Memory B cell (primary cell): ENCODE measurements at places on chromosomes 1 and 21.

- no peak for DNase-seq
Measured at GRCh38 chr21:15212206-15212605, 147.4 kb upstream of the NRIP1 start.

DNA sequence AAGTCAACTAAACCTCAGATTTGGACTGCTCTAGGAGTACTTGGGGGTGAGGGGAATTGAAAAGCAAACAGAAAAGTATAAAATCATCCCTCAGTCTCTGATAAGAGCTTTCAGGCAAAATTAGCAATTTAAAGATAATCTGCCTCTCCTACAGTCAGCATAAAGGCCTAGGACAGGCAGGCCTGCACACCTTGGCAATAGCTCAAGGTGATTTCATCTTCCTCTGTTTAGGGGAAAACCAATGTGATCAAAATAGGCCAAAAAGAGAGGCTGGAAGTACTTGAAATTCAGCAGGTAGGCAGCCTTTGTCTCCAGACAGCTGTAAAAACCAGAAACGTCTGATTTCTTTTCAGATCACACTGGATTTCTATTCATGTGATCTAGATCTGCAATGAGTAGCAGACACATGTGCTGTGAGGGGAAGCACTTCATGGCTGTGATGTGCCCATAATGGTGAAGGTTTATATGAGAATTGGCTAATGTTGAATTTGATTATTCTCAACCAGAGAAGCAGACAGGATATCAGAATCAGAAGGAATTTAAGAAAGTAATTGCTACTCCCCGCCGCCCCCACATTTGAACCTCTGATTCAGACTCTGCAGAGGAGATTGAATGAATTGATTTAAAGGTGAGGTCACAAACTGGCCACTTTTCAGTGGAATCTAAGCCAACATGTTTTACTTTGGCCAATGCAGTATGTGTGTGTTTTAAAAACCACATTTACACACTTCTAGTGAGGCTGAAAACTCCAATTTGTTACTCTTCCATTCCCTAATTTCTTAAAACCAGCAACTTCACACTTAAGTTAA, 45.8 kb upstream of the DNASE2B start:
- no peak for DNase-seq

- no peak for DNase-seq
Measured at GRCh38 chr1:154623358-154623757, 15.4 kb upstream of the ADAR start.

- no peak for DNase-seq
Measured at GRCh38 chr1:92480200-92480812, 6.4 kb downstream of the GFI1 start.

- DNase-seq: peak; percentile 69
Measured at GRCh38 chr21:34889676-34890469, 159.2 kb downstream of the RUNX1 start.

- DNase-seq: no peak
Measured at GRCh38 chr1:43444836-43445235, 8.9 kb downstream of the HYI start.

GRCh38 chr1:903721-904271, 19.9 kb upstream of the SAMD11 start:
- DNase-seq: no peak

GRCh38 chr1:73593364-73593763, 604.6 kb downstream of the LRRIQ3 start:
- DNase-seq: no peak

DNA sequence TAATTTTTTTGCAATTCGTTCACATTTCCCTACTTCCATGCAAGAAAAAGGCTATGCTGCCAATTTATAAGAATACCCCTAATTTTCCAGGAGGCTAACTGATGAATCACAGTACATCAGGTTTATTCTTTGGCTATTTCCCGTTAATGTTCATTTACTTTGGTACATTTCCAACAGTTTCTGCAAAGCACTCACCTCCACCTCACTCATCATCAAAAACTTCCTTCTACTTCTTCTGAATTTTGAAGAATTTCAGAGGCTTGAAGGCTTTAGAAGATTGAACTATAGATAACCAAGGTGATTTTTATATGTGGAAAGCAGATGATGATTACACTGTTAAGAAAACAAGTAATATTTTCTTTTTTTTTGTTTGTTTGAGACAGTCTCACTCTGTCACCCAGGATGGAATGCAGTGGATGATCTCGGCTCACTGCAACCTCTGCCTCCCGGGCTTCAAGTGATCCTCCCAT, 60.5 kb upstream of the HP1BP3 start:
- no peak for DNase-seq

DNA sequence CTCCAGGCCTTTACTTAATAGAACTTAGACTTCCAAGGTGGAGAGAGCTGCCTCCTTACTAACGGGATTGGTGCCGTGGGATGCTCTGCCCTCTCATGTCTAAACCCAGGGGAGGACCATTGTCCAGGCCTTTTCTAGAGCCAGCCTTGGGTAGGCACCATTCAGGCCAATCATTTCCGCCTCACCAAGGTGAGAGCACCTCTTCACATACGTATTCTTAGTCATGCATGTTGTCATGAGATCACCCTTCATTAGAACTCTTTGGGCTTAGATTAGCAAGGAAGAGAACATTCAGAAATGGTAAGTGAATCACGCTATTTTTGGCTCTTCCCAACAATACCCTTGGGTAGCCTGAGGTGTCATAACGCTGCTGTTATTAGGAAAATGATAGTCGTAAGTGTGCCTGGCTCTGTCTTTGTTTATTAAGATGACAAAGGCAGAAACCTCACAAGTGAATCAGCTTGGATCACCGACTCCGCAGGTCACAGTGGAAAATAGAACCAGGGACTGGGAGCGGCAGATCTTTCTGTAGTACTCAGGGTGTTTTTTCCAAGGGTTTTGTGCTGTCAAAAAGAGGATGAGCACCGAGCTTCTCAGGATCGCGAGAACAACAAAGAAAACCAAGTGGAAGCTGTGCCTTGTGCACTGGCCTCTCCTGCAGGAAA, 55.0 kb downstream of the HUNK start:
- no peak for DNase-seq

DNA sequence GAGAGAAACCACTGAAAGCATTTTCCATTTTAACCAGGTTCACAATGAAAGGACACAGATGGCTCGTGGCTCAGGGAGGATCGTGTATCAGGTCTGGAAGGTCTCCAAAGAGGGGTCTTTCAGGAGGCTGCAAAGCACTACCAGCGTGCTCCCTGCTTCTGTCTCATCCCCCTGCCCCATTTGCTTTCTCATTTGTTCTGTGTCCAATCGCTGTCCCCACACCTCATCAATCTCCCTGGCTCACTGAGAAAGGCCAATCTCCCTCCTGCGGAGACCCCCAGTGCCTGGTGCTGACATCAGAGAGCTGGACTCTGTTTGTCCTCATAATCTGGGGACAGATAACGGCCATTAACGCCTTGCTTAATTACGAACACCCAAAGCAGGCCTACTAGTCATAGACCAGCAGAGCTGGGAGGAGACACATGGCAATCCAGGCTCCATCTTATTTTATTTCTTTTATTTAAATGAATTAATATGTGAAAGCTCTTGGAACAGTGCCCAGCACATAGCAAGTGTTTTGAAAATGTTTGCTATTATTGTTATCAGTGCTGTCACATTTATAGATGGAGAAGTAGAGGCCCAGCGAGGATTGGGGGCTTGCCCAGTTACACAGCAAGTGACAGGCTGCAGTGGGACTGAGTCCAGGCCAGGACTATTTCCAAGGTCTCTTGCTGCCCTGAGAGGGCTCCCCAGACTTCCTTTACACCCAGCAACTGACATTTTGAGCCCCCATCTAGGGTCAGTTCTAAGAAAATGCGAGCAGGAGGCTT, 341.0 kb upstream of the USP24 start:
- DNase-seq: no peak

DNA sequence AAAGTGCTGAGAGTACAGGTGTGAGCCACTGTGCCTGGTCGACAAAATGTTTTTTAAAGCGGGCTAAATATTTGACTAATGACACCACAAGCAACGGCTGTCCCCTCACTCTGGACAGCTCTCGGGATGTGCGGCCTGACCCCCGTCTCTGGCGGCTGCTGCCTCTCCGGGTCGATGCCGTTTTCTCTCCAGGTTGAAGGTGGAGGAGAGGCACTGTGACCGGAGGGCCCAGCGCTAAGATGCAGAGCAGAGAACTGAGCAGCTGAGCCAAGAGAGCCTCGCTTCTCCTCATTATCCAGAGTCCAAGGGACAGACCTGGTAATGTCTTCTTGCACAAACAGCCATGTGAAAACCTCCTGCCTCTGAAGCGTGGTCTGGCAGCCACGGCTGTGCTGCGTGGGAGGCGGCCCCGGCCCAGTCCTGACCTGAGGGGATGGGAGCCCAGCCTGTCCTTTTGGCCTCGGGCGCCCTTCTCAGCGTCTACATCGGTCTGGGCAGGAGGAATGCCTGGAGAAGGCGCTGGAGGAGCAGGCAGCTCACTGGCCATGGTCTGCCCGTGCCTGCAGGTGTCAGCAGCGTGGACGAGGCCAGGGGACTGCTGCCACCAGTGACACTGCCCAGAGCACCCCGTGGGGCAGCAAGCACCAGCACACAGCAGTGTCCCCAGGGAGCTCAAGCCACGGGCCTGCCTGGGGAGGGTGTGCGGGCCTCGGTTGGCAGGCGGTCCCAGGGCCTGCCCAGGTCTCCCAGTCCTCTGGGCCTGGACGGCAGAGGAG, 10.3 kb downstream of the MORN1 start:
- no peak for DNase-seq

DNA sequence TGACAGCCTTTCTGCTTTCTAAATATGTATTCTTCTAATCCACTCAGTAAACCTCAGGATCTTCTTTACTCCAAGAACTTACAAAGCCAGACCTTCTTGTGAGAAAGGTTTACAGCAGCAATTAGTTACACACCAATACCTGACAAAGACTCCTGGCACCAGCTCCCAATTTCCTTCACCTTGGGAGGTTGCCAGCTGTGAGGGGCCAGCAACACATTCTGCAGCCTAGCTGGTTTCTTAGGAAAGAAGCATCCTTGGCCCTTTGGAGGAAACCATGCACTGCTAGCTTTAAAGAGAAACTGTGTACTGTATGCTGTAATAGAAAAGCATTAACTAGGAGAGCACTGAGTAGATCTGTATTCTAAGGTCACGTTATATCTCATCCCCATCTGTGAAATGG, 10.8 kb downstream of the FYB2 start:
- DNase-seq: no peak

- no peak for DNase-seq
Measured at GRCh38 chr21:46618738-46619379, 14.0 kb upstream of the S100B start.

- no peak for DNase-seq
Measured at GRCh38 chr1:154512760-154513159, 10.5 kb upstream of the SHE start.

DNA sequence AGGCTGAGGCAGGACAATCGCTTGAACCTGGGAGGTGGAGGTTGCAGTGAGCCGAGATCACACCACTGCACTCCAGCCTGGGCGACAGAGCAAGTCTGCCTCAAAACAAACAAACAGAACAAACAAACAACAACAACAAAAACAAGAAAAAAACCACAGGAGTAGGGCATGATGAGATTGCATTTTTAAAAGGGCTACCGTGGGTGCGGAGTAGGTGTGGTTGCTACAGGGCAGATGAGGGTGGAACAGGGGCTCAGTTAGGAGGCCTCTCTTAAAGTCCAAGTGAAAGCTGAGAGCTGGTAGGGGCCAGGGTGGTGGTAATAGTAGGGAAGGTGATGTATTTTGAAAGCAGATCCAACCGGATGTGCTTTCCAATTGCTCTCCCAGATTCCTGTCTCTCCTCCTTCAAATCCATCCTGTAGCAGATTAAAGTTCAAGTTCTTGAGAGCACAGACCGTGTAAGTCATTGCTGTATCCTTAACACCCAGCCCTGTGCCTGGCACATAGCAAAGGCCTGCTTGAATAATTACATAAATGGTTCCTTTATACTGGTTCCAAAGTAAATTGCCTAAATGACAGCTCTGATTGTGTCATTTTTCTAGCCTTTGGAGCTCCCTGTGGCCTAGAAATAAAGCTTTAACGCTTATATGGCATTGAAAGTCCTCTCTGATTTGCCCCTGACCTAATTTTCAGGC, 4.2 kb upstream of the LINGO4 start:
- no peak for DNase-seq

DNA sequence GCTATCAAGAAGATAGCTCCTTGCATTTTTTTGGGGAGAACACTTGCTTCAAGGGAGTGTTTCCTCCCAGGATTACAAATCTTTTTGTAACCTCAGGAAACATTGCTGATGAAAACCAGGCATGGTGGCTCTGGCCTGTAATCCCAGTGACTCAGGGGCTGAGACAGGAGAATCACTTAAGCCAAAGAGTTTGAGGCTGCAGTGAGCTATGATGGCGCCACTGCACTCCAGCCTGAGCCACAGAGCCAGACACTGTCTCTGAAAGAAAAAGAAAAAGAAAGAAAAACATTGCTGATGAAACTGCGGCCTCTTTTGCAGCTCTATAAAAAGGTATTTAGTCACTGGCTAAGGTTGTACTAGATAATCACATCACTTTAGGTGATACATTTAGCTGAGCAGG, 7.3 kb downstream of the RNU1-2 start:
- no peak for DNase-seq

- DNase-seq: no peak
Measured at GRCh38 chr1:68049941-68050878, at the start of gene DIRAS3. Gene DIRAS3 (minus strand): TSS chr1:68050627. CDS start chr1:68047297, 3,330 bp downstream.

GRCh38 chr1:40887012-40887378, 24.8 kb upstream of the CITED4 start:
- DNase-seq: no peak

GRCh38 chr1:163528710-163529348, 207.1 kb downstream of the NUF2 start:
- DNase-seq: no peak

GRCh38 chr1:179030130-179030529, 4.4 kb downstream of the FAM20B start:
- DNase-seq: no peak

DNA sequence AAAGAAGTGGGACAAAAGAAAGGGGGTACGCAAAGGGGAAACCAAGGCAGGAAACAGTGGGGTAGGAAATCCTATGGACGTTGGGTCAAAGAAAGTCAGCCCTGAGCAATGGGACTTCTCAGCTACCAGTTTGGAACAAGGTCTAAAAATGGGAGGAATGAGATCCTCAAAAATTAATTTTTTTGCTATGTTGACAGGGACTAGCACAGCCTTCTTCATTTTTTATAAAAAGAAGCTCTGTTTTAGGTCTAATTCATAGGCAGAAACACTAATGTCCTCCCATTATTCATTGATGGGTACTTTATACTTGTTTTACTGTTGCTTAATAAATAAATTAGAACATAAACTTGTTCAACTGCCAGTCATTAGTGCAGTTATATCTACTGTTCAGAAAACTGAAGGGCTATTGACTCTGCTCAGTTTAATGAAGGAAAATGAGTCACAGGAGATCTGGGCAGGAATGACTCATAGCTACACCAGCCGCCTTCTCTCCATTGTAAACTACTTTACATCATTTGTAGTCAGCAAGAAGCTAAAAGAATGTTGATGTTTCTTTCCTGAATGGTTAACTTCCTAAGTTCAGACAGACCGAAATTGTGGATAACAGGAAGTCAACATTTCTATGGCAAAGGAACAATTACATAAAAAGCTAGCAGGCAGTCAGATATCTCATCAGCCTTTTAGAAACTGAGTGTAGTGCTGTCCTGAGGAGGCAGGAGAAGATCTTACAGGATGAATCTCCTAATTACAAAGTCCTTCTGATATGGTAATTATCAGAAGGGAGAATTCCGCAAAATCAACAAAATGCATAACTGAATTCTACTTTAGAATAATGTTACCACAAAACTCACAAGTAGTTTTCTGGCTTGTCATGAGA, 356.4 kb upstream of the PKN2 start:
- no peak for DNase-seq
